Umbilical cord (tissue), 2 donors: ENCODE measurements at places on chromosomes 1 and 21.
A peak's percentile ranks its signal among the peaks of the same experiment; 100 is the strongest.

DNA sequence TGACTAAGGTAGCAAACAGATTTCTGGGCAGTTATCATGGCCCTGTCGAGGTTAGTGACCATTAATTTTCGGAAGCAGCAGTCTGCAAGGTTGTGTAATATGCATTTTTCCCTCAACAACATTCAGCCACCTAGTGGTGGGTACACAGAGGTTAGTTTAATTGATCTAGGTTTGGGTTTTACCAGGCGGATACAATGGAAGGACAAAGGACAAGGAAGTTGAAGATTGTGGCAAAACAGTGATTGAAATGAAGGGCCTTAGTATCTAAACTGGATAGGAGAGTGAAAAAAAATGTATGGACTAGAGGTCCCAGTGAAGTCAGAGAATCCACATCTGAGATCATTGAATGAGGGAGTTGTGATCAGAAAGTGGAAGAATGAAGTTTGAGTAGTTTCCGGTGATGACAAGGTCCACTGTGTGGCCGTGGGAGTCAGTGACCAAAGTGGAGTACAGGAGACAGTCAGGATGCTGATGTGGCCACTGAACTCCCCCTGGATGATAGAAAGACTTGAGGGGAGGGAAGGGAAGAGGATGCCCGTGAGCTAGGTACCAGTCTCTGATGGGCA, 2.8 kb downstream of the ARMH1 start:
- DNase-seq: no peak

- no peak for DNase-seq
Observed at GRCh38 chr1:166062421-166063070, 104.3 kb downstream of the FAM78B start.

DNA sequence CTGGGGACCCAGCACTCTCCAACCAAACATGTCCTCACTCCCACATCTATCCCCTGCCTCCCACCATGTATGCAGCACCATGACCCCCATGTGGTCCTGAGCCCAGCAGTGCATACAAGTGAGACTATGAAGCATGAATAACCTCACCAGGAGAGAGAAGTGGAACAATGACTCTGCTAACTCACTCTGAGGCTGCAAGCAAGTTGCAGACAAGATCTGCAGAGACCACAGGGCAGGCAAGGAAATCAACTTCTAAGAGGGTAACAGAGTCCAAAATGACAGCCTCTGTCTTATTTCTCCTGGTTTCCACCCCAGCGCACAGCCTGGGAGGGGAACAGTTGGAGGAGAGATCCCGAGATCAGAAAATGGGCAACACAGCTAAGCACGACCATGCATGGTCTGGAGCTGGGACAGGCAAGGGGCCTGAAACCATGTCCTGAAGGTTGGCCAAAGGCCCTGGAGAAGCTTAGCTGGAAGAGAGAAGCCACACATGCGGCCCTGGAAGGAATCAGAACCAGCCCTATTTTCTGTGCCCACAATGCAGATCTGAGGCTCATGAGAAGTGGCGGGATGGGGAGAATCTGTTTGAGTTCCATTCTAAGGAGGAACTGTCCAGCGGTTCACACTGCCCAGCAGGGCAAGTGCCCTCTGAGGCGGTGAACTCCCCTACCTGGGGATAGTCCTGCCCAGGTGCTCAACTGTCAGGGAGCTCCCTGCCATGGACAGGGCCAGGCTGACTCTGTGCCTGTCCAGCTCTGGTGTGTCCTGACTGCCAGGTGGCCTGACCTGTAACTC, 12.5 kb upstream of the REN start:
- no peak for DNase-seq

DNA sequence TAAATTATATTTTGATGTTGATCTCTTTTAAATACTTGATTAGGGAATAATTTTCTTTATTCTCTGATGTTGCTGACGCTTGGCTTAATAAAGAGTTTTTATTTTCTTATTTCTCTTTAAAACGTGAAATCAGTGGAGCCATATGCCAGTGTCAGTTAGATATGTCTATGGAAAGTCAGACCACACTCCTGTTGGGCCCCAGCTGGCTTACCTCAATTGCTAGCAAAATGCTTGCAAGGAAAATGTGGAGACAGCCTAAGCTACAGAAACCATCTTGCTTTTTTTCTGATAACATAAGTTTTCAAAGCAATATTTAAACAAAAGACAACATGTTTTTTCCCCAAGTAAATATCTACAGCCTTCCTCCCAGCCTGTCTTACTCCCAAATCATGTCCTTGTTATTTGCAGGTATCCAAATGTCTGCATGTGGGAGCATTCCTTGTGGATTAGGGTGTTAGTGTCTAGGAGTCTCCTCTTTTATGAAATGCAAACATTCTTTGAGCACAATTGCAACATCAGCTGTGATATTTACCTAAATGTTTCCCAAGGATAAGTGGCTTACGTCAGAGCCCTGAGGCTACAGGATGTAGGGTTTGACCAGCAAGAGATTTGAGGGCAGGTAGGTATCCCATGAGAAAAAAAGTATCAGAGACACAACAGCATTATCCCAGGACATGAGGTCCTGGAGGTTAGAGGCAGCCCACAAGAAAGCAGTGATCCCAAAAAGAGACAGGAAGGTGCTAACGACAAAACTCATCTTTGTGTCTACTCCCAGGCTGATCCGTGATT, 117.2 kb upstream of the KCNJ15 start:
- DNase-seq: no peak

DNA sequence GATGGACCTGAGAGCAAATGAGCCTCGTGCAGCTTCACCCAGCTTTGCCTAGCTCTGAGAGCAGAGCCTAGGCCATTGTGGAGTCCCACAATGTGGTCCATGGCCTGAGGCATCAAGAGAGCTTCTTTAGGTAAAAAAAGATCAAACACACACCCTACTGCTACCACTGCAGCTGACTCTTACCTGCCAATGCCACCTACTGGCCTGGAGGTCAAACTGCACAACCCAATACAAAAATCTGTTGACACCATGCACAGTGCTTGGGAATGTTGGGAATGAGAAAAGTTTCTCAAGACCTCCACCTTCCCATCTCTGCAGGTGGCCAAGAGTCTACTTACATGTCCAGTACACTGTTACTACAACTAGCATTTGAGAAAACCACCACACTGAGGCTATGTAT, 60.6 kb downstream of the UCHL5 start:
- no peak for DNase-seq

- peak; percentile 29 for DNase-seq
Observed at GRCh38 chr21:46226920-46227599, 1.5 kb downstream of the LSS start.

DNA sequence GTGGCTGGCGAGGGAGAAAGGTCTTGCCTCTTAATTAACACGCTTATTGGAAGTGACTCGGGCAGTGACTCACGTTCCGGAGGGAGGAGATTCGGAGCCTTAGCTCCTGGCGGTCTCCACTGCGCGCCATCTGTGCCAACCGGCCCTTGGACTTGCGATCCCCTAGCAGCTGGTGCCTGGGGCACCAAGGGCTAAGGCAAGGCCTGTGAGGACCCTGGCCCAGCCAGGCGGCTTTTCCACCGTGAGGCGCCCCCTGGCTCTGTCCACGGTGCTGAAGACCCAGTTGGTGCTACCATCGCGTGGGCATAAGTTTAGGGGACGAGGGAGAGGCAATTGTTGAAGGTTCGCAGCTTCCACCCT, 1.3 kb upstream of the SYT6 start:
- no peak for DNase-seq

- DNase-seq: peak; percentile 38
Observed at GRCh38 chr1:81834921-81835698, 34.4 kb downstream of the ADGRL2 start.

GRCh38 chr1:153347856-153348255, 785 bp downstream of the PGLYRP4 start:
- no peak for DNase-seq

- no peak for DNase-seq
Observed at GRCh38 chr1:189662190-189662589, 815.5 kb downstream of the BRINP3 start.

- no peak for DNase-seq
Observed at GRCh38 chr1:108583757-108584427, 24.0 kb downstream of the EEIG2 start.

DNA sequence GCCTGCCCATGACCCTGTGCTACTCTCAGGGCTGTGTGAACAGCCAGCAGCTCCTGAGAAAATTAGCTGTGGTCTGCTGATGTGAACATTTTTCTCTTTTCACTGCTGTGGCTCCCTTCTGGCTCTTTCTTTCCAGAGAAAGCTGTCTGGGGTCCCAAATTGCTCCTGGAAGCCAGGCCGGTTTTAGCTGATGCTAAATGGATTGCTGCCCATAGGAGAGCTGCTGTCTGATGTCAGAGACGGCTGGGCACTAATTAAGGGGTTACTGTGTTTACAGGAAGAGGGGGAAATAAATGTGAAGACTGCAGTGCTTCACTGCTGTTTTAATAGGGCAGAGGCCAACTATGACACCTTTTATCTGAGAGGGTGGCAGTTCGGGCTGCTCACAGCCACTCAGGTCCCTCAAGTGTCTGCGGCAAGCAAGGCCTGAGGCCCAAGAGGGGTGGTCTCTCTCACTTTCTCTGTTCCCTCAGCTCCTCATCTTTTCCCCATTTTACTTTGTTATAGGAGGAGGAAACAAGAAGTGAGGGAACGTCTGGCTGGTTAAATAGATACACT, 106.0 kb upstream of the GNG12 start:
- DNase-seq: no peak

GRCh38 chr1:221268295-221268694, 389.1 kb downstream of the HLX start:
- DNase-seq: peak; percentile 34

DNA sequence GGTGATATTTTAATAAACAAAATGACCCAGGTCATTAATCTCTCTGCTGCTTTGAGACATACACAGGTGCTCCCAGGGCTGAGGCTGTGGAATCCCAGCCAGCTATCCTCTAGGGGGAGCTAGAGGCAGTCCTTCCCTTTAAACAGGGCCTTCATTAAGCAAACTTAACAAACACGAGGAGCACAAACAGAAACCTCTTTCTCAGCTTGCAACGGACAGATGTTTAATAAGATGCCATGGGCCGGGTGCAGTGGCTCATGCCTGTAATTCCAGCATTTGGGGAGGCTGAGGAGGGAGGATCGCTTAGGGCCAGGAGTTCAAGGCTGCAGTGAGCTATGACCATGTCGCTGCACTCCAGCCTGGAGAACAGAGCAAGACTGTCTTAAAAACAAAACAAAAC, 106.7 kb downstream of the HIVEP3 start:
- peak; percentile 28 for DNase-seq

GRCh38 chr1:206971029-206971655, 882 bp upstream of the FCAMR start:
- no peak for DNase-seq

GRCh38 chr1:203656796-203657747, 30.4 kb downstream of the ATP2B4 start:
- DNase-seq: no peak

GRCh38 chr1:37653906-37654305, 19.2 kb upstream of the RSPO1 start:
- DNase-seq: no peak

DNA sequence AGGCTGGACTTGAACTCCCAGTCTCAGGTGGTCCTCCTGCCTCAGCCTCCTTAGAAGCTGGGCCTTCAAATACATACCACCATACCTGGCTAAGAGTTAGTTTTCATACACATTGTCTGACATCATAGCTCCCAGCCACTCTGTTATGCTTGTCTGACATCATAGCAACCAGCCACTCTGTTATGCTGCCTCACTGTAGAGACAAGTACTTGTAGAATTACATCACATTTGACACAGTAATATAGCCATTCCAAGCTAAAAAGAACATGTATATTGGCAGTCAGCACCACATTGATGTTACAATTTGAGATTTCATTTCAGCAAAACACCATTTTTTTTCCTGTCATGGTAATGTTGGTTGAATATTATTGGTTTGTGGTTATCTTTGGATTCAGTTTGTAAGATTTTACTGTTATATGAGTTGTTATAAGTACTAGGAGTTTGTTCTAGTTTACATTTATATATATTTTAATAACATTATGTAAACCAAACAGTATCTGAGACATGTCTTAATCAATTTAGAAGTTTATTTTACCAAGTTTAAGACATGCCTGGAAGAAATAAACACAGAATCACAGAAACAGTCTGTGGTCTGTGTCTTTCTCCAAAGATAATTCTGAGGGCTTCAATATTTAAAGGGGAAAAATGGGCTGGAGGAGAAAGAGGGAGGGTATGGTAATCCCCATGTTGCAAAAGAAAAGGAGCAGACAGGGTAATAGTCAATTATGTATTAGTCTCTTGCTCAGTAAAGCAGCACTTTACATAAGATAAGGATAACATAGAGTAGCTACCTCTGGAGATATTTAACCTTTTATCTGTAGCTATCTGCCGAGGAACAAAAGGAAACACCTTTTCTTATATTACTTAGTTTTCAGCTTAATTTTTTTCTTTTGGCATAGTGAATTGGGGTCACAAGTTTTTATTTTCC, 43.0 kb downstream of the XPR1 start:
- DNase-seq: no peak

GRCh38 chr1:67347688-67348472, 40.2 kb downstream of the IL12RB2 start:
- DNase-seq: peak; percentile 62

DNA sequence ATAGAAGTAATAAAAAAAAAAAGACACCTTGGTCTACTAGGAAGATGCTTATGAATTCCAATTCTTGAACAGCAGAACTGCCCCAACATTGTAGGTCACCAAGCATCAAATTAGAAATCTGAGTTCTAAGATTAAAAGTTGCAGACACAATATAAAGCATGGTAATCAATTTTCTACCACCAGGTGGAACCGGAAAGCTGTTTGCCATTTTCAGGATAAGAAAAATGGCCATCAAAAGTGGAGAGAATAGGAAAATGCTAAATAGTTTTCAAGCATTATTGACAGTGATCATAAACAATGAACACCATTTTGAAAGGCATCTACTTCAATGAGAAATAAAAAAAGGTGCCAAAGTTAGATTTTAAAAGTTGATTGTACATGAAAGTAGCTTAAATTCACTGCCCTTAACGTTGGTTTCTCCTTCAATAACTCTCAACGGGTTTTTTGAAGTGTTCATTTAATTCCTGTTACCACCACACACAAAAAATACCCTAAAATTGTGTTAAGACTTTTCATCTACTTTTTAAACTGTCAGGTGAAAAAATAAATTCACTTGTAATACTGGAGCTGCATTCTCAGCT, 252.9 kb downstream of the KCNT2 start:
- DNase-seq: peak; percentile 3

GRCh38 chr1:234875953-234876855, 252.4 kb downstream of the TOMM20 start:
- DNase-seq: peak; percentile 88

- DNase-seq: no peak
Observed at GRCh38 chr1:107976836-107977235, 11.9 kb upstream of the VAV3 start.

- no peak for DNase-seq
Observed at GRCh38 chr1:184285401-184286087, 101.3 kb upstream of the C1orf21 start.

GRCh38 chr1:168483539-168483938, 60.3 kb downstream of the XCL2 start:
- DNase-seq: peak; percentile 84
